Endothelial cell of umbilical vein (primary cell): ENCODE measurements at places on chromosomes 7 and 10. TPM values are rescaled to one million over a fixed set of nuclear protein-coding genes. Genes with fewer than 3 reads are reported as not detected.

- no peaks in the 10 kb centered on the region for H3K27me3 ChIP-seq
- no peak for DNase-seq
- no peak overlapping the region for H3K27ac ChIP-seq
- H3K4me1 ChIP-seq = no peaks in the 10 kb centered on the region
- no peak overlapping the region for H3K4me3 ChIP-seq
- no peaks in the 10 kb centered on the region for H3K36me3 ChIP-seq
Measured at GRCh38 chr10:6985644-6986043, 405.6 kb upstream of the PRKCQ start.

DNA sequence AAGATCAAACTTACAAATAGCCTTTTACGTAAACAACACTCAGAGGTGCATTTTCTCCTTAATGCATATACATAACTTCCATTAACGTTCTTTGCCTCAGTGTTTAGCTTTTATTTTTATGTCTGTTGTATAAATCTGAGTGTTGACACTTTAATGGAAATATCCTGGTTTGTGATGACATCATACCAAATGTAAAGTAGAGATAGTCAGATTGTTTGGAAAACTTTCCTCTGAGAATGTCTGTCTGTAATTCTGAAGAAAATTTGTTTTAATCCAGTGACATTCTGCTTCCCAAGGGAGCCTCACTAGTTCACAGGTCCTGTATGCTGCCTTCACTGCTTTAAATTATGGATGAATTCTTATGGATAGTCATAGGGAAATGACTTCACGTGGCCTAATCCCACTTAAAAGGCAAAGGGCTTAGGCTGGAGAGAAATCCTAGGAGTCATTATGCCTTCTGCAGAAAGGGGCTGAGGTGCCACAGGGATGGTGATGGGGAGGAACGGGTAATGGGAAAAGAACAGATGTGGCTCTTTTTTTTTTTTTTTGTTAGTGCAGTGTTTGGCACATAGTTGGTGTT lies 93.2 kb downstream of the DNAJB9 start:
- no peak overlapping the region for H3K4me3 ChIP-seq
- H3K27me3 ChIP-seq = peaks cover 16% of the 10 kb centered on the region
- no peak for DNase-seq
- no peak overlapping the region for H3K27ac ChIP-seq
- H3K4me1 ChIP-seq = no peaks in the 10 kb centered on the region

DNA sequence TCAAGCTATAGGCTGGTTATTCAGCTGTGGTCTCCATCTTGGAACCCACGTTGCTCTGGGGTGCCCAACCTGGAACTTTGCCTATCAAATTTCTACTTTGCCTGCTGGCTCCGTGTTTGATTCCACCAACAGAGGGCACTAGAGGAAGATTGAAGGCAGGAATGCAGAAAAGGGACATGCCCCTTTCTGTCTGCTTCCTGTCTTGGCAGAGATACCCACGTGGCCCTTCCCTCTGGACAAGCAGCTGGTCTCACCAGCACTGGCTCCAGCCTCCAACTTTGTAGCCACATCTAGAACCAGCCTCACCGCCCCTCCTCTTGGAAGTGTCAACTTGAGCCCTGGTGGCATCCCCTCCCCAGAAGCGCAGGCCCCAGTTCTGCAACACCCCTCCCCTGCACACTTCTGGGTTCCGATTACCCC lies 52.1 kb upstream of the ZNF438 start:
- no peak overlapping the region for H3K27ac ChIP-seq
- H3K4me3 ChIP-seq = no peak overlapping the region
- H3K27me3 ChIP-seq = no peaks in the 10 kb centered on the region

DNA sequence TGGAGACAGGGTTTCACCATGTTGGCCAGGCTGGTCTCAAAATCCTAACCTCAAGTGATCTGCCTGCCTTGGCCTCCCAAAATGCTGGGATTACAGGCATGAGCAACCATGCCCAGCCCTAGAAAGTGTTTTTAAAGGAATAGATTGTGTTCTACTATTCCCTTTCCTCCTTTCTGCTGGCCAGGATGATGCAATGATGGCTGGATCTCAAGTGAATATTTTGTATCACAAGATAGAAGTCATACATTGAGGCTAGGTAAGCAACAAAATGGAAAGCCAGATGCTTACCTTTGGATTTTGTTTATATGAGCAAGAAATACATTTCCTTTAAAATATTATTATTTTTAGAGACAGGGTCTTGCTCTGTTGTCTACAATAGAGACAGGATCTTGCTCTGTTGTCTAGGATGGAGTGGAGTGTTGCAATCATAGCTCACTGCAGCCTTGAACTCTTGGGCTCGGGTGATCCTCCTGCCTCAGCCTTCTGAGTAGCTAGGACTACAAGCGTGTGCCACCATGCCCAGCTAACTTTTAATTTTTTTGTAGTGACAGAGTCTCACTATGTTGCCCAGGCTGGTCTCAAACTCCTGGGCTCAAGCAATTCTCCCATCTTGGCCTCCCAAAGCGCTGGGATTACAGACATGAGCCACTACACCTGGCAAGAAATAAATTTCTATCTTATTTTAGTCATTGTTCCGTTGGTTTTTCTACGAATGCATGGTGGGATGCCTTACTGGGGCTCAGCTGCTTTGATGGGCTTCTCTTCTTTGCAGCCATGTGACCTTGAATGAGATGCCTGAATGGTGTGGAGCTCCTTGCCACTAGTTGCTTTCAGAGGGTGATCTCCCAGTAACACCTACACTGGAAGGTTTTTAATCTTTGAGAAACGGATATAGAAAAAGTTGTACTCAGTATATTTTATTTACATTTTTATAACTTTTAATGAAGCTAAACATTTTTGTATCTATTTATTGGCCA lies 5.8 kb upstream of the AEBP1 start:
- H3K36me3 ChIP-seq = no peaks in the 10 kb centered on the region
- no peak overlapping the region for H3K27ac ChIP-seq
- no peaks in the 10 kb centered on the region for H3K4me1 ChIP-seq
- H3K27me3 ChIP-seq = no peaks in the 10 kb centered on the region
- no peak for DNase-seq

The MBLAC1 gene
- polyA plus RNA-seq = 1.8 and 2.1 TPM in 2 replicates
